ENCODE measurements at places on chromosomes 5 and 9.

GRCh38 chr5:25516141-25516540 is 871.4 kb upstream of the CDH10 start:
- DNase-seq, result no peak

GRCh38 chr5:33774341-33774740 is 117.4 kb downstream of the ADAMTS12 start:
- DNase-seq, result peak; percentile 64

DNA sequence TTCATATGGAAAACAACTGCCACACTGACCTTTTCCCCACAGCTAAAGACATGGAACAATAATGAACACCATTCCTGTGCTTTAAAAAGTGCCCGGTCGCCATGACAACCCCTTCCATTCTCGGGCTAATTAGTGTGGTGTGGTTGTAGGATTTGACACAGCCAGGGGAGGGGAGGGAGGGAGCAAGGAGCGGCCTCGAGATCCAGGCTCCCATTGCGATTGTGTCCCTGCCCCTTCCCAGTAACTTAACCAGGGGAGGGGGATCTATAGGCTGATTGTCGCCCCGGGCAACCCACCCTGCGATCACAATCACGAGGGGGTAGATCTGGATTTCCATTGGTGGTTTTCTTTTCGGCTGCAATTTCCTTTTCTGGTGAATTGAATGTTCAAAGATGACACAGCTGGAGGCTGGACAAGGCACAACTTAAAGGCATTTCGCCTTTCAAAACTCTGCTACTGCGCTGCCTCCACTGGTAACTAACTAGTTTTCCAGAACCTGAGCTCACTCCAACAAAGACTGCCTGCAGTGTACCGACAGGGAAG is 96.7 kb upstream of the RETREG1 start:
- peak; percentile 65 for DNase-seq

DNA sequence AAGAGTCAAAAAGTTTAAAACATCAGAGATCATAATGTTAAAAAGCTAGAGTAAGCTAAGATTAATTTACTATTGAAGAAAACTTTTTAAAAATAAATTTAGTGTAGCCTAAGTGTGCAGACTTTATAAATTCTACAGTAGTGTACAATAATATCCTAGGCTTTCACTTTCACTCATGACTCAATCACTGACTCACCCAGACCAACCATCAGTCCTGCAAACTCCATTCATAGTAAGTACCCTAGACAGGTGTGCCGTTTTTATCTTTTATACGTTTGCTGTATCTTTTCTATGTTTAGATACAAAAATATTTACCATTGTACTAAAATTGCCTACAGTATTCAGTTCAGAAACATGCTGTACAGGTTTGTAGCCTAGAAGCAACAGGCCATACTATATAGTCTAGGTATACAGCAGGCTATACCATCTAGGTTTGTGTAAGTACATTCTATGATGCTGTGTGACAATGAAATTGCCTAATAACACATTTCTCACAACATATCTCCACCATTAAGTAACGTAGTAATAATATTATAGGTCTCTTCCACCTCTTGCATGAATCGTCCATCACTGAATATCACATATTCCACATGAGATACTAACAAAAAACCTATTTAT is 59.2 kb downstream of the MEGF9 start:
- no peak for DNase-seq

GRCh38 chr5:40871177-40871576 is 30.0 kb downstream of the CARD6 start:
- peak; percentile 19 for DNase-seq

- DNase-seq, result no peak
Measured at GRCh38 chr5:11385901-11386293, 518.3 kb downstream of the CTNND2 start.

GRCh38 chr5:12885018-12885417 is 980.8 kb upstream of the CTNND2 start:
- DNase-seq, result no peak

GRCh38 chr9:37775216-37775919 is 9.5 kb downstream of the EXOSC3 start:
- DNase-seq, result peak; percentile 46

GRCh38 chr5:133959643-133960042 is 8.8 kb downstream of the C5orf15 start:
- DNase-seq, result no peak

DNA sequence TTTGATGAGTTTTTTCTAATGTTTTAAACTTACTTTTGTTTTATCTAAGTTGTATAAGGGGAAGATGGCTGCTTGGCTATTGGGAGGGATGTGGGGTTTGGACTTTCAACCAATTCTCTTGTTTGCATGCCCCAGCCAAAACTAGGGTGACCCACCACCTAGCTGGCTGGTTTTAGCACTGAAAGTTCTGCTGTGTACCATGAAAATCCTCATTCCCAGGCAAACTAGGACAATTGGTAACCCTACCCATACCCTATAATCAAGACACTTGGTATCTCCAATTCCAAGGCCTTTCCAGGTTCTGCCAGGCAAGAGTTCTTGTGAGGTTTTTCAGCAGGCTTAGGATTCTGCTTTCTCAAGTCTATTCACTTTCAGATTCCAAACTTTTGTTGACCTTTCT is 13.1 kb downstream of the RAB3C start:
- DNase-seq, result no peak

DNA sequence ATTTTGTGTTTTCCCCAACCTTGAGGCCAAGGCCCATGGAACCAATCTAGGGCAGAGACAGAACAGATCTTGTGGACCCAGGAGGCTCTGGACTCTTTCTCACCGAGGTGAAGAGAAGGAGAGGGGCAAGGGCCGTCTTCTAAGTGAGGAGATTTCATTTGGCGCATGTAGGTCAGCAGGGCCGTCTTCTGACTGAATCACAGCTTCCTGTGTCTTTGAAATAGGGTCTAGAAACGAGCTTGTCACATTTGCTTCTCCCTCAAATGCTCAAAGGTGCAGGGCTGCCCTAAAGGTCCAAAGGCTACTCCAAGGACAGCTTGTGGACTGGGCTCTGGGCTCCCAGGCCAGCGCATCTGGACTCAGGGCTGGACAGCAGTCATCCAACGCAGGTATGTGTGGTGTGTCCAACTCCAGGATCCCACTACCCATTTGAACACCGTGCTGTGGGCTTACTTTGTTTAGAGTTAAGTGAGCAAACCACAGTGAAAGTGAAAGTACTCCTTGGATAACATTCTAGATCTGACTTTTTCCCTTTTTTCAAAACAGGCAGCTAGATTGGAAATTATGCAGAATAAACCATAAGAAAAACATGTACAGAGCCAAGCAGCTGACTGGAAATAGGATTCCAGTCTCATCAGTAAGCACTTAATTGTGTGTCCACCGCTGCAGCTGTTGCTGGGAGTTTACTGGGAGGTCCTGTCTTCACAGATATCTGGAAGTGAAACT is 357.0 kb downstream of the GADD45G start:
- DNase-seq, result no peak

DNA sequence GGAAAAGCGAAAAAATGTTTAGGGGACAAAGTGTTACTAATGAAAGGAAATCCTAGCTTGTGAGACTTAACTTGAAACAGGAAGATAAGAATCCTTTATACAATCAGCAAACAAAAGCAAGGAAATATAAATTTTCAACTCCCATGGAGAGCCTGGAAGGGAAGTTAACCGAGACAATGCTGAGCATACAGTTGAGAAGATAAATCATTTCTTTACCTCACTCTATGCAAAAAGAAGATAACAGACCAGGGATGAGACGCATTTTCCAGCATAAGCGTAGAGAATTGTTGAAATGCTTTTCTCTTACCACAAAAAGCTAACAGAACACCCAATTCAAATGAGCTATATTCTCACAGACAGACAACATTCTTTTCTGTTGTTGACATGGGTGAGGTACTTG is 309.6 kb downstream of the CWC27 start:
- no peak for DNase-seq

- DNase-seq, result peak; percentile 98
Measured at GRCh38 chr9:127519301-127520166, 68.2 kb downstream of the LRSAM1 start.

GRCh38 chr5:76688212-76688611 is 27.7 kb upstream of the F2R start:
- DNase-seq, result no peak

DNA sequence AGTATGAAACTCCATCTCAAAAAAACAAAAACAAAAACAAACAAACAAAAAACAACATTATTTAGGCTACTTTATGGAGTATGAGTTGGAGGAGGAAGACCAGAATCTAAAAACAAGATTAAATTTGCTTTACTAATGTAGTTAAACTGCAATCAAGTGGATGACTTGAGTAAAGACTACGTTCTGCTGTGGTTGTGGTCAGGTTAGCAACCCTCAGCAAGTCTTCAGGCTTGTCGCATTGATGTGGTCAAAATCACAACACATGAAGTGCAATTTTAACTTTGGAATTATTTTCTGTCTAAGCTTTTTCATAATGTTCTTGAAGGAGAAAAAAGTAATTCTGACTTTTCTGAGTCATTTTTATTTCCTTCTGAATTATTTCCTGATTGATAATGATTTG is 43.1 kb downstream of the PDE6A start:
- no peak for DNase-seq

DNA sequence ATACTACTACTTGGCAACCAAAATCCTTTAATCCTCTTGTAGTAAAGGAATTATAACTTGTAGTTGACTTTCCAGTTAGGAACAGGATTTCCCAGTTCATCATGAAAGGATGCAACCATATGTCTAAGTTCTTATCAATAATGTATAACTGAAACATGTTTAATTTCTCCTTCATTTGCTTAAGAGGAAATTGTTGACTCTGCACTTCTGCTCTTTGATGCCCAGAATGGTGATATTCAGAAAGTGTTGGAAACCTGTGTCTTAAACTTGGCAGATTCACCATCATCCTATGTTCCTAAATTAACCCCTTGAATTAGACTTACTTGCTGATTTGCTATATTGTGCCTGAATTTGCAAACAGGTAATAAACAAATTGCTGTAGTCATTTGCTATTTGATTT is 201.5 kb downstream of the PTPRD start:
- DNase-seq, result no peak

Measured in cardiac fibroblast (primary cell).